ENCODE measurements at places on chromosomes 12 and 14.

DNA sequence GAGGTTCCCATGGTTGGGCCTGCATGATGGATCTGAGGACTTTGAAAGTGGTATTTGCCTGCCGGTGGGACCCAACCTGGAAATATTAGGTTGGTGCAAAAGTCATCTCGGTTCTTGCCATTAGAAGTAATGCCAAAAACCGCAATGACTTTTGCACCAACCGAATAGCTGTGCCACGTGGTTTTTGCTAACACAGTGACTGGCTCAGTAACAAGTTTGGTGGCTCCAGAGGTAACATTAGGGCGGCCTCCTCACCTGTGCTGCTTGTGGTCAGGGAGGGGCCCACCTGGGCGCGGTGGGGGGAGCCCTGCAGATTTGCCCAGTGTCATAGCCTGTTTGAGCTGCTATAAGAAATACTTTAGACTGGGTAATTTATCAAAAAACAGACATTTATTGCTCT is 1.8 kb downstream of the BDKRB2 start:
- DNase-seq: no peak

GRCh38 chr12:95615749-95616148 is 64.5 kb upstream of the USP44 start:
- no peak for DNase-seq

- DNase-seq: no peak
Observed at GRCh38 chr14:64768401-64769095, 64.3 kb downstream of the PLEKHG3 start.

DNA sequence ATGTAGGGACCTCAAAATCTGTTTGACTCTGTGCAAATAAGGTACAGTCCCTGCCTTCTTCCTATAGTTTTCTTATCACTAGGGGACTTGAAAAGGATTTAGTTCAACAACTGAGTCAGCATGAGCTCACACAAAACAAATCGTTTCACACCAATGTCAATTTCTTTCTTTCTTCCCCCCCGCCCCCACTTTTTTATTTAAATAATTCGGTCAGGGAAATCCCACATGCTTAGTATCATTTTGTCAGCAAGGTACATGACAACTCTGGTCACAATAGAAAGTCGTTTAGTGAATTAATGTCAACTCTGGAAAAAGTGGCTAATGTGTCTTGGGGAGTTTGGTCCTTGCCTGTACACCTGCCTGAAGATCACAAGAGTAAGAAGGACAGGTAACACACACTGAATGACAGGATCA is 232.2 kb upstream of the PLEKHG7 start:
- peak; percentile 53 for DNase-seq

DNA sequence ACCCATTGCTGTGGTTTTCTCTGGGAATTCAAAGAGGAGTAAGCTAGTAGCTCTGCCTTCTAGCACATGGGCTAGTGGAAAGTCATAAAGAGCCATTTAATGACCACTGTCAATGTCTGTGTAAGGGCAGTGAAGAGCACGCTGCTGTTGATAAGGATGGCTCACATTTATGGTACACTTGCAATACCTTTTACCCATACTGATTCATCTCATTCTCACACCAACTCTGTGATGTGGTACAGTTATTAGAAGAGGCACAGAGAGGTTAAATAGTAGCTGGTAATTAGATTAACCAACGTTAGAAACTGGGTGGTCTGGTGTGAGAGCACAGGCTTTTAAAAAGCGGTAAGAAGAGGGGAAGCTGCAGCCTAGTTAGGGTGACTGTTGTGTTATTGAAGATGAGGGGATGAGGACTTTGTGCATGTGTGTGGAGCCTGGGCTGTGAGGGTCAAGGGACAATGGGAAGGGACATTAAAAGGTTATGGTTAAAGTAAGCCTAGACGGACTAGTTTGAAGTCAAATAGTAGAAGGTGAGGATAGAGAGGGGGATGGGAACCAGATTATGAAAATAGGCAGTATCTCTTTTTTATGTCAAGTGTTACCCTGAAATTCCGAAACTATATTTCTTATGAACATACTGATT is 25.2 kb downstream of the RASSF3 start:
- DNase-seq: no peak

DNA sequence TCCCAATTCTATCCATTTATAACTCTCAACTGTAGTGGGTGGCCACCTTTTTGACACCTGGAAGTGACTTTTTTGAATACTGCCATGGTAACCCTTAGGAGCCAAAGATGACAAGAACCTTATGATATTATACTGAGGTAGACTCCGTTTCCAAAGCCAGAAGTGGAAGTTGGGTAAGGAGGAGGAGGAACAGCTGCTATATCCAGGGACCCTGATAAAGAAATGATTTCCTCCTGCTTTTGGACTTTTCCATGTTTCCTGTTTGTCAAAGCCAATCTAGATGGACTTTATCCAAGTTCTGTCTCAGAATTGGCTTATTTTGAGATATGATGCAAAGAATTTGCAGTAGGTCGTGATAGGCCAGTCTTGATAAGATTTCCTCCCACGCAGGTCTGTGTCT is 14.3 kb downstream of the TRIM9 start:
- DNase-seq: no peak

GRCh38 chr12:107472308-107472707 is 213.3 kb upstream of the PWP1 start:
- DNase-seq: no peak

GRCh38 chr12:89084751-89085150 is 267.6 kb downstream of the DUSP6 start:
- DNase-seq: no peak
